Keratinocyte (primary cell): ENCODE measurements at places on chromosomes 4 and X.

GRCh38 chr4:177964061-177964460 is 521.8 kb upstream of the AGA start:
- no peak for DNase-seq

DNA sequence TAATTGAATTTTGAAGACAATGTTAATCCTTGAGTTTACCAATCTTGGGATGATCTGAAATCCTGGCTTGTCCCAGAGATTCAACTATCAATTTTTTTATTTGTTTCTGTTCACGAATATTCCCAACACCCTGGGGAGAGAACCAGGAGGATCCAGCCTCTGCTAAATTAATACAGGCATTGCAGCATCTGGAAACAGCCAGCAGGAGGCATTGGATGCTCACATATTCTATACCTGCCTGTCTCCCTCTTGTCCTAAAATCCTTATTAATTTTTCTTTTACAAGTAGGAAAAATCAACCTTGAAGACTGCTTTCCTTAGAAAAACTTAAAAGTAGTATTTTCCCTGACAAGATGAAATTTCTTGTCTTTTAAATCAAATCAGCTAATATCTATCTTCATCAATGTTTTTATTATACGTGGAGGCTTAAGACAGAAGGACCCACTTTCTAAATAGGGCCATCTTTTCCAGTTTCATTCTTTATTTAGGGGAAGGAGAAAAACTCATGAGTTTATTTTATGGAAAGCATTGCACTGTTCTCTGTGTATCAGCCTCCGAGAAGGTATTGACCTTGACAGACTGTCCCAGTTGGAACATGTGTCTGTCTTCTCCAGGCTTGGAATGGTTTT is 102.4 kb downstream of the CLNK start:
- no peak for DNase-seq

DNA sequence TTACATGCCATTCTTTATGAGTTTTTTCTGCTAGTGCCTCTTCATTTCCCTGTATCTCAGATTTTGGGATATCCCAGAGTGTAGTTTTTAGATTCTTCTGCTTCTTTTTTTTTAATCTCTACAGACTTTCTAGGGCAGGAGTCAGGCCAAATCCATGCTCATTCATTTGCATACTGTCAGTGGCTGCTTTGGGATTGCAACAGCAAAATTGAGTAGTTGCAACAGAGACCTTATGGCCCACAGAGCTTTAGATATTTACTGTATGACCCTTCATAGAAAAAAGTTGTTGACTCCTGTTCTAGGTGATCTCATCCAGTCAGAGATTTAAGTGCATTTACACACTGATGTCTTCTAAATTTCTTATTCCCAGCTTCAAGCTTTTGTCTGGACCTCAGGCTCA is 35.3 kb downstream of the ARFIP1 start:
- DNase-seq, result no peak

GRCh38 chr4:2745981-2746806 is 9.9 kb downstream of the TNIP2 start:
- peak; percentile 69 for DNase-seq
